ENCODE measurements at places on chromosomes 2 and 18. TPM values are rescaled to one million over a fixed set of nuclear protein-coding genes. Genes with fewer than 3 reads are reported as not detected.

RSAD2 gene
- not detected for total RNA-seq

CD8A gene
- total RNA-seq, result not detected

C1QL2 gene
- not detected for total RNA-seq

CYP26B1 gene
- 0.08 TPM for total RNA-seq

TIMM21 gene
- total RNA-seq, result 23.6 TPM

RFX8 gene
- 0.16 TPM for total RNA-seq

DYNAP gene
- total RNA-seq, result not detected

RAMP1 gene
- 21.7 TPM for total RNA-seq

SFXN5 gene
- 16.4 TPM for total RNA-seq

CYS1 gene
- 0.39 TPM for total RNA-seq

TTC21B gene
- total RNA-seq, result 25.1 TPM

SLC35F5 gene
- total RNA-seq, result 34.5 TPM

RTN4 gene
- total RNA-seq, result 458 TPM

UGT1A7 gene
- not detected for total RNA-seq

BCL2L11 gene
- 36.8 TPM for total RNA-seq

SERPINB2 gene
- 1.4 TPM for total RNA-seq

DUSP11 gene
- total RNA-seq, result 29.0 TPM

ACVR1 gene
- total RNA-seq, result 24.0 TPM

HAAO gene
- 2.7 TPM for total RNA-seq

RNF25 gene
- total RNA-seq, result 24.0 TPM

EGR4 gene
- not detected for total RNA-seq

KIAA2012 gene
- total RNA-seq, result not detected

ACP1 gene
- 110 TPM for total RNA-seq

GAREM2 gene
- 1.9 TPM for total RNA-seq

IL37 gene
- total RNA-seq, result not detected

DNMT3A gene
- total RNA-seq, result 12.2 TPM

CCDC148 gene
- total RNA-seq, result under 0.01 TPM

BAZ2B gene
- 14.5 TPM for total RNA-seq

NYAP2 gene
- under 0.01 TPM for total RNA-seq
